Esophagus squamous epithelium (tissue), 5 donors: ENCODE measurements at places on chromosomes 1 and 21.

DNA sequence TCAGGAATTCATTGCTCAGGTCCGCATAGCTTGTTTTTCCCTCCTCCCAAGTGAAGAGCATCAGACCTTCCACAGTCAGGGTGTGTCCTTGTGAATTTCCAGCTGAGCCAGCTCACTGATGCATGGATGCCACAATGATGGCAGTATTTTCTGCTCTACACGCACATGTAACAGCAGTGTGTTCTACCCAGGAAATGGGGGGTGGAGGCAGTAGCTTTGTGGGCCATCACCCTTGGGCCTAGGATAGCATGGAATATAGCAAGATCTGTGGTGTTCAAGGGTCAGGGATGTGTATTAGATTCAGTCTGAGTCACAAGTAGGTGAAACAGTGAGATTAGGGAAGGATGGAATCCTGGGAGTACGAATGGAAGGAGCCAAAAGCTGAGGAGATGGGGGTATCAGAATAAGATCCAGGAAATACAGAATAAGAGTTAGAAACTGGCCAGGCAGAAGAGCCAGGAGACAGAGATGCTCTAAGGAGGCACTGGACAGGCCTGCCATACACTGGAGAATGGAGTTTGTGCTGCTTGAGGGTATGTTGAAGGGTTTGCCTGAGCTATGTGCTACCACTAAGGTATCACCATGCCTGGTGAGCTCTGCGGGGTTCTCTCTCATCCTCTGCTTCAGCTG is 90.6 kb upstream of the CNIH3 start:
- DNase-seq: no peak

- no peak for DNase-seq
Observed at GRCh38 chr1:240646571-240647240, 34.8 kb upstream of the GREM2 start.

DNA sequence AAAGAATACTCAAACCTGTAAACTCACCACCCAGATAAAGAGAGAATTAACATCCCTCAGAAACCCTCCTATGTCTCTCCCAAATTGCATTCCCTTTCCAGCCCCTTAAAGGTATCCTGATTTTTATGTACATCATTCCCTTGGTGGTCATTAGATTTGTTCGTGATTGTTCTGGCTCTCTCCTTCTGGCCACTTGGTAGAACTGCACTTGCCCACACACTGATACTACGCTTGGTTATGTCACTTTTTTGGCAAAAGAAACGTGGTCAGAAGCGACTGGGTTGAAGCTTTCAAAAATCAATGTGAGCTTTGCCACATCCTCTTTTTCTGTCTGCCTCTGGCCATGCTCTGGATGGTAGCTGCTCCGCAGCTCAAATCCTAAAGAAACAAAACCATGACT is 76.3 kb downstream of the KRTAP19-8 start:
- DNase-seq: no peak

DNA sequence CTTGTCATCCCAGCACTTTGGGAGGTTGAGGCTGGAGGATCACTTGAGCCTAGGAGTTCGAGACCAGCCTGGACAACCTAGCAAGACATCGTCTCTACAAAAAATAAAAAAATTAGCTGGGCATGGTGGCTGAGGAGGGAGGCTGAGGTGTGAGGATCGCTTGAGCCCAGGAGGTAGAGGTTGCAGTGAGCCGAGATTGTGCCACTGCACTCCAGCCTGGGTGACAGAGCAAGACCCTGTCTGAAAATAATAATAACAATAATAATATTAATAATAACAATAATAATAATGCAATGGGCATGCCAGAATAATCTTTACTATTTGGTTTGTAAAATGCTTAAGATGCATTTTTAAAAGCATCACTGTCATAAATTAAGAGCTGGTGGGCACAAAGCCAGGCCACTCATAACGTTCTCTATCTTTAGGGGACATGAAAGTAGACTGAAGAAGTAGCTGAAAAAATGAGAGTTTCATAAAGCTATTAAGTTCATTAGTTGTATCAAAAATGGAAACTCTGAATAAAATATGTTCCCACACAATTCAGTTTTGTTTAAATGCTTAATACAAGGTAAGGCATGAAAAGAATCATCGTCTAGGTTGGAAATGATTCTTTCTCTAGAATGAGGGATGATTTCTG is 51.6 kb upstream of the ITPKB start:
- DNase-seq: no peak

DNA sequence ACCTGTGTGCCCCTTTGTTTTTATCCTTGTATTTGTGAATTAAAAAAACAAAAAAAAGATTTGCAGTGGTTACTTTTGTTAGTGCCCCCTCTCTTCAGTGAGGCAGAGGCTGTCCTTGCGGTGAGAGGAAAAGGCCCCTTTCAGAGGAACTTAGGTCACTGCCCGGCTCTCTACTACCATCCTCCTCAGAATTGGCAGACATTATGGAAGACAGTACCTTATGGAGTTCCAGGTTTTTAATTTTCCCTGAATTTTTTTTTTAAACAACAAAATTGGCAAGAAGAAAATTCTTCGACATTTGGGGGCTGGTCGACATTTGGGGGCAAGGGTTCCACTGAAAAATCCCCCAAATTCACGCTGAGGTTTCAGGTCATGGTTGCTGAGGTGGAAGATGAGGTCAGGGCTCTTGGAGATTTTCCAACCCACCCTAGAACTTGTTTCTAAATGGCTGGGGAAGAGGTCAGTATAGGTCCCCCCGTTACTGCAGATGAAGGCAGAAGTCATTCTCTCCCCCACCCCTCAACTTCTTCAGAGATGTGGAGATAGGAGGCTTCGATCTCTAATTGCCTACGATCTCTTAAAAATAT is 5.3 kb downstream of the RXFP4 start:
- no peak for DNase-seq

GRCh38 chr21:28106370-28106890 is 886.2 kb downstream of the LTN1 start:
- DNase-seq: no peak
